Breast epithelium (tissue), 4 donors: ENCODE measurements at places on chromosomes 7 and 10. TPM values are rescaled to one million over a fixed set of nuclear protein-coding genes. Genes with fewer than 3 reads are reported as not detected.

The HOXA1 gene
- total RNA-seq, result 0.33 TPM

The CPA2 gene
- total RNA-seq, result not detected

The GTF2IRD2 gene
- 45.1 TPM for total RNA-seq

The CYP2C8 gene
- 0.73 TPM for total RNA-seq

The PPP1R17 gene
- not detected for total RNA-seq

DNA sequence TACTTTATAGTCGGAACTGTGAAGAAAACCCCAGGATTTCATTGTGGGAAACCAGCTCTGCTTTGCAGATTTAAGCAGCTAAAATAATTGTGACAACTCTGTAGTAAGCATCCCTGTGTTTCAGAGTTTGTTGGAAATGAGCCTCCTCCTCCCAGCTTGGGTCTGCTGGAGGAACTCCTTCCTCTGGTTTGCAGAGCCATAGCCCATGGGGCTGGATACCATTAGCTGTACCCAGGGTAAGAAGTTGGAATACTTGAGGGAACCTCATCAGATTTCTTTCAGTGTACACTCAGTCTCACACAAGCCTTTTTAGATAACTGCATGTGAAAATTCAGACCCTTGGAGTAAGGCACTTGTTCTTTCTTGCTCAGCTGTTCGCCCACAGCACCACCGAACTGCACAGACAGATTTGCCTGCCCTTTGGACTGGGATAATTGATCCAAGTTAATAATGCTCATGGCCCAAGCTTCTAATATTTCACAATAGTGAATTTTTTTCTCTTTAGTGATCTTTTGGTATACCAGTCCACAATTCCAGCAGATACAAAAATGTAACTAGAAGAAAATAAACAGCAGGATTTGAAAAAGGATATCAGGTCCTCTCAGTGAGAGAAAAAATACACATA, 467.4 kb upstream of the FZD8 start:
- DNase-seq, result no peak

DNA sequence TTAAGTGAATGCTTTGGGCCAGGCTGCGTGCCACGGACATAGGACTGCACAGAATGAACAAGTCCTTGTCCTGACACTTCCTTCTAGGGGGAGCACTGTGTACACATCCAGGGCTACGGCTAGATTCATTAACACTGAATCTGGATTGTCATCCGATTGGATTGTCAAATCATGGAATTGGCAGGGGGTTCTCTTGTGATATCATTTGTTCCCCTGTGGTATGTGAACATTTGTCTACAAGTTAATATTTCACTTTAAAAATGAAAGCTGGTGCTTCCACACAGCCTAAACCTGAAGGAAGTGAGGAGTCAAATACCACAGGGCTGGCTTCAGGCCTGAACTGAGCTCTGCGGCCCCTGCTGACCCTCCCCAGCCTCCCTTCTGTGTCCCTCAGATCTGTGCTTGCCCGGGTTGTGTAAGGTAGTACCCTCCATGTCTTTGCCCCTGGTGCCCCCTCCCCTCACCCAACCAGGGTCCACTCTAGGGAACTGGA, 75.6 kb downstream of the SNX10 start:
- no peak for DNase-seq

DNA sequence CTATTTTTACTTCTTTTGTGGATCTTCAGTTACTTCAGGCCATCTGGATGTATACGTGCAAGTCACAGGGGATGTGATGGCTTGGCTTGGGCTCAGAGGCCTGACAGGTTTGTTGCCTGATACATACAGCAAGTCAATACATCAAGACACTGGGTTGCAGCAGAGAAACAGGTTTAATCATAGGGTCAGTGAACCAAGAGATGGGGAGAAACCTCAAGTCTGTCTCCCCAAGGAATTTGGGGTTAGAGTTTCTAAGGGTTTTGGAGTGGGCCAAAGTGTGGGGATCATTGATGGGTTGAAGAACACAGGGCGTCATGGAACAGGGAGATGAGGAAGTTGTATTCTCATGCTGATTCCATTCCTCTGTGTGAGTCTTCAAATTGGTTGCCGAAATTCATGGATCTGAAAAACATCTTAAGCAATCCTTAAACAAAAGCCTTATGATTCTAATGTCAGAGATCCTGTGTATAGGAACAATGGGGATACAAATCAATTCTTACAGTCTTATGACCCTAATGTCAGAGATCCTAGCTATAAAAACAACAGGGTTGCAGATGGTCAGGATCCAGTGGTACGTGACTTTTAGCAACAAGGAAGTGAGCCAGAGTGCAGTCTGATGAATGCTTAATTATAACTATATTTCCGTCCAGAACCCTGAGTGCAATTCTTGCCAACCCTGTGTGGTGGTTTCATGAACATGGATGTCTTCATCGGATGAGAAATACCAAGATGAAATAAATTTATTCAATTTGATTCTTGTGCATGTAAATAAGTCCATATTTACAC, 18.9 kb downstream of the OTUD1 start:
- no peak for DNase-seq

- no peak for DNase-seq
These were observed 37.3 kb upstream of the TMEM254 start for GRCh38 chr10:80041162-80041561.

DNA sequence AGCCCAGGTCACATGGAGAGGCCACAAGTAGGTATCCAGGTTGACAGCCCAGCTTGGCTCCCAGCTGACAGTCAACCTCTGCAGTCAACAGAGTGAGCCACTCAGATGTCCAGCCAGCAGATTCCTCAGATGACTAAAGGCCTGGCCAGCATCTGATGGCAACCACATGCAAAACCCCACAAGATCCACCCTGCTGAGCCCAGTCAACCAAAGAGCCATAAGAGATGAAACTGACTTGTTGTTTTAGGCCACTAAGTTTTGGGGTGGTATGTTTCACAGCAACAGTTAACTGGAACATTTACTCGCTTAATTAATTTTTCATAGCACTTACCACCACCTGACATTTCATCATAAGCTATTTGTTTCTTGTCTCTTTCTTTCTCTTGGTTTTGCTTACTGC, 107.3 kb upstream of the KDM7A start:
- DNase-seq, result no peak

DNA sequence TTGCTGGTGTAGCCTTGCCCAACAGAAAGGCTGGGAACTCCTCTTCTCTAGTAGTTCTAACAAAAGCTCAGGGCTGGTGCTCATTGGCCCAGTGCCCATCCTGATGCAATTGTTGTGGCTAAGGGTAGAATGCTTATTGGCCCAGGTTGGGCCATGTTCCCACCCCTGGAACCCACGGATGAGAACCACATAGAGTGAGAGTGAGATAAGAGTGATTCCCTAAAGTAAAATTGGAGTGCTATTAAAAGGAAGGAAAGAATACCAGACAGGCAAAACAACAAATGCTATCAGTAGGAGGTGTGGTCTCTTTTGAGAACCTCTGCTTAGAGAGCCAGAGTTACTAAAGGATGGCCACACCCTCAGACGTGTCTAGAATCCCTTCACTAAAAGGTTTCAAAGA, 49.2 kb downstream of the LGI1 start:
- DNase-seq, result no peak

- peak; percentile 43 for DNase-seq
These were observed 11.5 kb downstream of the PMS2 start for GRCh38 chr7:5997210-5997808.

GRCh38 chr7:73439410-73439704, 5.8 kb downstream of the FZD9 start:
- DNase-seq, result no peak

GRCh38 chr10:4498711-4499251, 327.2 kb upstream of the AKR1E2 start:
- no peak for DNase-seq

- DNase-seq, result no peak
These were observed 8.9 kb downstream of the NT5C3A start for GRCh38 chr7:33053721-33054120.

- no peak for DNase-seq
These were observed 1.0 kb downstream of the CYP51A1 start for GRCh38 chr7:92133133-92133736.

DNA sequence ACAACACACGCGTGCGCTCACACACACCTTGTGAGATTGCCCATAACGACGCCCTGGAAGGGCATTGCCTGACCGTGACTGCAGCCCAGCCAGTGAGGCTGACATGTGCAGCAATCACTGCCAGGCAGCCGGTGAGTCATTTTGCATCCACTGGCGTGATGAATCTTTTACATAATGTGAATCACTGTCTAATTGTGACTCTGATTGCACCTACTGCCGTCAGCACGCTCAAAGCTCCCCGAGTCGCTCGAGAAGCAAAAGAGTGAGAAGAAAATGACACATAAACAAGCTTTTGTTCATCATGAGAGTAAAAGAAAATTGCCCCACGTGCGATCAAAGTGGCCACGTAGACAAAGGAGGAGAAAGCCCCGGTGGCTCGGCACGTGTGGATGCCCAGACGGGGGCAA, 117.4 kb upstream of the PFKP start:
- DNase-seq, result no peak

DNA sequence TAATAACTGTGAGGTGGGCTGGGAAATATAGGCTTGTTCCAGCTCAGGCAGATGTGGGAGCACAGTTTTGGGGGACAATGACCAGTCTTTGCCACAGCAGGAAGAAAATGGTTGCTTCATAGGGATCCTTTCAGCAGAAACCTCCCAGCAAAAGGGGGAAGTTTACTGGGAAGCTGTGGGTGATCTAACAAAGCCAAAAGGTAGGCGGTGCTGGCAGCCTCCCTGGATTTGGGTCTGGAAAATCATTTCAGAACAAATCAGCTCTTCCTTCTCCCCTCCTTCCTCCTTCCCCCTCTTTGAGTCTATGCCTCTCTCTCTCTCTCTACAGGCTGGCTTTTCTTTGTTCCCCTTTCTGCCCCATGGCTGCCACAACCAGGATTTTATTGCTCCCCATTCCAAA, 16.2 kb downstream of the RPS24 start:
- no peak for DNase-seq

DNA sequence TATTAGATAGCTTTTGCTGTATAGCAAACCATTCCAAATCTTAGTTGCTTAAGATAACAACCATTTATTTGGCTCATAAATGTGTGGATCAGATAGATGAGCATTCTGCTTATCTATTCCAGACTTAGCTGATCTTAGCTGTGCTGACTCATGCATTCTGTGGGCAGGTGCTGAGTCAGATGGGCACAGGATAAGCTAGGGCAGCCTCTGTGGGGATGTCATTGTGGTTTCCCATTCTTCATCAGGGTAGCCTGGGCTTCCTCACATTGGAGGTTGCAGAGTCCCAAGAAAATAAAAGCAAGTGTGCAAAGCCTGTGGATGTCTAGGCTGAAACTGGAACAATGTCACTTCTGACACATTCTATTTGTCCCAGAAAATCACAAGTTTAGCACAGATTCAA, 917.0 kb downstream of the TYW1 start:
- DNase-seq, result no peak

DNA sequence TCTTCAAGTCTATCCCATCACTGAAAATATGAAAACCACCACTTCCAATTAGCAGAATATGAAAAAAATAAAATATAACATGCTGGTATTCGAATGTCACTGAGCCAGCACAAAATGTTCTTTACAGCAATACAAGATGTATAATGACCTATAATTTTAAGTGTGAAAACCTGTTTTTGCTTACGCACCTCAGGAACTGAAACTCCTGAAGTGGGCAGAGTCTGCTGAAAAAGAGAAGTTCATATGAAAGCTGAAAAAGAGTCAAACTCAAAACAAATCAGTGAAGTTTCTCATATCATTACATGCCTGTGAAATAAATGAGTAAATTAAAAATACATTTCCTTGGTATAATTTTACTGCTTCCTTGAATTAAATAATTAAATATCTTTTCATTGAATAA, 272.5 kb downstream of the DGKB start:
- DNase-seq, result no peak

DNA sequence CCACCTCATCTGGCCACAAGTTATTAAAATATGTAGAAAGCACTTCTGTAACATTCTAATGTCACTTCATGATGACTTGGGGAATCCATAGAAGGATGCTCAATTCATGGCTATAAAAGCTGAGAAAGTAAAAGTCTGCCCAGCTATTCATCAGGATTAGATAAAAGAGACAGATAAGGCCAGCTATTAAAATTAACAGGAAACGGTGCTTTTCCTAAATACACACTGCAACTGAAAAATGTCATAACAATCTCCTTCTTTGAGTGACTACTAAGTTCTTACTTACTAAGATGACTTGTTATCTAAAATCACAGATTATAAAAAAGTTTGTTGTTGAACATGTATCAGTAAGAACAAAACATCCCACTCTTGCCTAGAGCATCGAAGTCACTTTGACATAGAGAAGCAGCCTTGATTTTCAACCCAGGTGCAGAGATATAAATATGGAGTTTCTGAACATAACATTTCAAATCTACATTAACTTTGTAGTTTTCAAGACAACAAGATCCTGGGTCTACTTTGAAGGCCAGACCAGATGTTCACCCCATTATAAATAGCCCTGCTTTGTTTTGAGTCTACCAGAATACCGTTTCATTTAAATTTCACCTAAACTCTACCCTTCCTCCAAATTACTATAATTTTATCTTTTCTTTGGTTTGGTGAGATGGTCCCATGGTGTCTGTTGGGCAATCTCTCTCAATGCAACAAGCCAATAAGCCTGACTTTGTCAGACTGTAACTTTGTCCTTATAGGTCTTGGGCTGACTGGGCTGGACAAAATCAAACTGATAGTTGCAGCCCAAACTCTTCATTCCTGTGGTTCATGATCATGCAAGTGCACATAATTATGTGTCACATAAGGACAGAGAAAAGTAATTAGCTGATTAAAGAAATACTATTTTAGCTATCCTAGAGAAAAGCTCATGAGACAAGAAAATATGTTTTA, 24.0 kb downstream of the HYCC1 start:
- DNase-seq, result no peak

DNA sequence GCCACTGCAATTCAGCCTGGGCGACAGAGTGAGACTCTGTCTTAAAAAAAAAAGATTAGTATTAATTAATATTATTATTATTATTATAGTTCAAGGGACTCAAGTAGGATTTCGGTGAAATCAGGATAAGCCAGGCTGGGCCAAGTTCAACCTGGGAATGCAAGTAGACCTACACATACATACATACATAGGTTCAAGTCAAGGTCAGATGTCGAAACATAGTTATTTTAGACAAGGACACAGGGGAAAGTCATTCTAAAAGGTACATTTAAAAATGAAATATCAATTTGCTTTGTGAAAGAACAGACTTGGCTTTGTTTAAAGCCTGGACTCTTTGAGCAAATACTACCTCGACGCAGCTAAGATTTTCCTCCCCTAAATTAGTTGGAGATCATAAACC, 149.3 kb downstream of the RNF133 start:
- no peak for DNase-seq
